Uterus (tissue), 4 donors: ENCODE measurements at places on chromosomes 1 and 21. TPM values are rescaled to one million over a fixed set of nuclear protein-coding genes. Genes with fewer than 3 reads are reported as not detected.

GRCh38 chr21:38987633-38988508 is 182.1 kb downstream of the ETS2 start:
- DNase-seq = no peak
- peaks cover 22% of the 10 kb centered on the region for H3K4me1 ChIP-seq
- H3K36me3 ChIP-seq = no peaks in the 10 kb centered on the region

DNA sequence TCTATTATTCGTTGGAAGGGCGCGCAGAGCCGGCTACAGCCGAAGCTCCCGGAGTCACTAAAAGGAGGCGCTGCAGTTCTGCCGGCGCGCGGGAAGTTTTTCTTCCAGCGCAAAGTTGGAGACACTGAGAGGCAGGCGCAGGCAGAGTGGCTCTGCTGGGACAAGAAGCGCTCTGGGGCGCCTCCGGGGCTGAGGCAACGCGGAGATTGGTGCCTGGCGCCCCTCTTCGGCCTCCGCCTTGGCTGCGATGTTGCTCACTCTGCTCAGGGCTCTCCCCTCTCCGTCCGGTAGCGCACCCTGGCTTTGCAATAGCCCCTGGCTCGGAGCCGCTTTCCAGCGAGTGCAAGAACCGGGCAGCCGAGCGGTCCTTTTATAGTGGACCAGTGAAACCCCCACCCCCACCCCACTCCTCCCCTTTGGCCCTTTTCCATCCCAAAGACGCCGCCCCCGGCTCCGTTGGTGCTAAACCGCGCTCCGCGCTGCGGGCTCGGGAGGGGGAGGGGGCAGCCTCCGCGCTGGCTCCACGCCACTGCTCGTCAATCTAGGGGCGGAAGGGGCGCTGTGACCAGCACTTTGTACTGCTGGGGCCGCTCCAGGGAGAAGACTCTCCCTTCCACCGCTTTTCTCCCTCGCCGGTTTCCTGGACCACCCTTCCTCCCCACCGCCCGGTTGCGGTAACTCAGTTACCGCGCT is at the start of gene ADAMTS1:
Gene ADAMTS1 (minus strand): TSS at position 344 of the 693 bp plus-strand sequence. CDS start 455 bp downstream, outside the sequence.
- H3K4me1 ChIP-seq = peaks cover 3% of the 10 kb centered on the region
- no peaks in the 10 kb centered on the region for H3K36me3 ChIP-seq
- DNase-seq = peak; percentile 98
- peak within 1 kb of the TSS; percentile 89 for H3K4me3 ChIP-seq

DNA sequence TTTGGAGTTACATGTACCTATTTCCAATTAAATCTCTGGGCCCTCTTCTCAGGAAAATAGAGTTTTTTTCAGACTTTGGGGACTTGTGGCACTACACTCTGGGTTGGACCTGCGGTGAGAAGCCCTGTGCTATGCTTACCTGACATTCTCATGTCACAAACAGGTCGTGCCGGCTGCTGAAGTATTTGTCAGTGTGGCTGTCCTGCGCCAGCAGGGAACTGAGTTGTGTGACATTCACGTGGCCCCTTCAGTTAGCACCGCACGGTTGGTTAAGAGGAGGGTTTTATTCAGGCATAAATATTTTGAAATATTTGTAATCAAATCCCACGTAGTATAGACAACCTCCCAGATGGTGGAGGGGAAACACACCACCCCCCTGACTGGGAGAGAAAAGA is 6.3 kb upstream of the COL6A2 start:
- no peaks in the 10 kb centered on the region for H3K36me3 ChIP-seq
- H3K27me3 ChIP-seq = no peaks in the 10 kb centered on the region
- peak overlapping the region; percentile 99 for H3K27ac ChIP-seq
- peaks cover 18% of the 10 kb centered on the region for H3K4me1 ChIP-seq

- no peak for DNase-seq
- H3K27ac ChIP-seq = peak overlapping the region; percentile 81
- no peaks in the 10 kb centered on the region for H3K36me3 ChIP-seq
- H3K27me3 ChIP-seq = no peaks in the 10 kb centered on the region
- H3K4me3 ChIP-seq = no peak overlapping the region
Observed at GRCh38 chr21:44867999-44868700, 5.3 kb downstream of the PTTG1IP start.

DMBX1 gene
- not detected for total RNA-seq

PODN gene
- total RNA-seq = 20.9 TPM

GRCh38 chr1:152109231-152109997 is 5.8 kb downstream of the TCHH start:
- no peak overlapping the region for H3K27ac ChIP-seq
- H3K4me3 ChIP-seq = no peak overlapping the region
- DNase-seq = no peak
- H3K27me3 ChIP-seq = peaks cover 67% of the 10 kb centered on the region
- no peaks in the 10 kb centered on the region for H3K36me3 ChIP-seq
